CD4-positive, alpha-beta T cell treated with Interleukin-21 for 1 hour (primary cell): ENCODE measurements at places on chromosomes 13 and 19.
A peak's percentile ranks its signal among the peaks of the same experiment; 100 is the strongest.

GRCh38 chr13:40776232-40776631, 5.2 kb upstream of the MRPS31 start:
- peak; percentile 40 for DNase-seq

GRCh38 chr13:34017231-34017630, 199.3 kb downstream of the RFC3 start:
- DNase-seq: no peak

DNA sequence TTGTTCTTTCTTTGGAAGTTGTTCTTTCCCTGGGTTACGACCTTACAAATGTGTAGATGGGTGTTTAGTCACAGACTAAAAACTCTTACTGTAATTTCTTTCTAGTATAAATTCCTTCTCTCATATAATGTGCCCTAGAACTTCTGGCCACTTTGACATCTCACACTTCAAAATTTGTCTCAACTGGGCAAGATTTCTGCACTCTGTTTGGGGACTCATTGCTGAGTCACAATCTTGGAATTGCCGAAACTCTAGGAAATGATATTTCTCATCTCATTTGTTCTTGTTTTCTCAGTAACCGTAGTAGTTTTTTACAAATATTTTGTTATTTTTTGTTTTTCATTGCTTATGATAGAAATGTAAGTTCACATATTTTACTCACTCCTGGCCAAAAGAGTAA, 2523.2 kb upstream of the PCDH20 start:
- DNase-seq: no peak

DNA sequence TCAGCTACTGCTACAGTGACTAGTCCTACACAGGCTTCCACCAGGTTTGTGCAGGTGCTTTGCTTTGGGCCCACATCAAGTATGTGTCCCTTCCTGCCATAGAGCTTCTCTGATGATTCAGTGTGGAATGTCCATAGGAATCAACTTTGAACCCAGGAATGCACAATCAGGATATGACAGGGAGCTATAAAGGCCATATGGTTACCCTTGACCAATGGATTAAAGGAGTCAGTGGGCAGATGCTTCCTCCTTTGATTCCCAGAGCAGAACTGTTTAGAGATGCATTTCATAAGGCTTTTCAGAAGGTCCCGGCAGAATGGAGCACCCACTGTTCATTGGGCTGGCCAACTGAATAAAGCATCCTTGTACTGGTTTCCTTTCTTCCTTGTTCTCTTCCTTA, 145.2 kb upstream of the WASF3 start:
- no peak for DNase-seq

GRCh38 chr19:49468746-49469447, 5.1 kb upstream of the FLT3LG start:
- peak; percentile 99 for DNase-seq

GRCh38 chr13:23673354-23673753, 103.1 kb downstream of the TNFRSF19 start:
- DNase-seq: no peak

- DNase-seq: no peak
These were observed 1534.0 kb upstream of the SPRY2 start for GRCh38 chr13:81874681-81875661.
